MG63 (cell line): ENCODE measurements at places on chromosomes 5 and 9.

DNA sequence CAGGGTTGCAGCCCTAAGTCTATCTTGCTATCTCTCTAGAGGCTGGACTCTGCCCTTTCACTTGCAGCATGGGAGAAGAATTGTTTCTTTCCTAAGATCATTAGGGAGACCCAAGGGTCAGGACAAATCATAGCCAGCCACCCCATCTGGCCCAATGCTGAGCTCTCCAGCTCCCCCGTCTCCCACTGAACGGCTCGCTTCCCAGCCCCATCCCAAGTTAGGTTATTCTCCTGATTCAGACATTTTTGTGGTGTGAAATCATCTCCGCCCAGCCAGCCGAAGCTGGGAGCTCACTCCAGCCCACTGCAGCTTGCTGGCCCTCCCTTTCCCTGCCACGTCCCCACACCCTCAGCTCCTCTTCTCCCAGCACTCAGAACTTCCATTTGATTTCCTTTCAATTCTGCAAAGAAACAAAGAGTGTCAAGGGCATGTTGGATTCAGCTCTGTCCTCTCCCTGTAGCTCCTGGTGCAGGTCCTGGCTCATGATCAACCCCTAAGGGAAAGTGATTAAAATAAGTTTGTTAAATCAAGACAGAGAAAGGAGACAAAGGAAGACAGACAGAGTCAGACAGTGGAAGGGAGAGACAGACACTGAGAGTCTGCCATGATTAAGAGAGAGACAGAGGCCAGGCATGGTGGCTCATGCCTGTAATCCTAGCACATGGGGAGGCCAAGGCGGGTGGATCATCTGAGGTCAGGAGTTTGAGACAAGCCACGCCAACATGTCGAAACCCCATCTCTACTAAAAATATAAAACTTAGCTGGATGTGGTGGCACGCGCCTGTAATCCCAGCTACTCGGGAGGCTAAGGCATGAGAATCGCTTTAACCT lies 12.6 kb upstream of the SPARC start:
- peak; percentile 99 for DNase-seq

- no peak for DNase-seq
These were observed 1.2 kb downstream of the CDKN2B-AS1 start for GRCh38 chr9:21995666-21996398.

DNA sequence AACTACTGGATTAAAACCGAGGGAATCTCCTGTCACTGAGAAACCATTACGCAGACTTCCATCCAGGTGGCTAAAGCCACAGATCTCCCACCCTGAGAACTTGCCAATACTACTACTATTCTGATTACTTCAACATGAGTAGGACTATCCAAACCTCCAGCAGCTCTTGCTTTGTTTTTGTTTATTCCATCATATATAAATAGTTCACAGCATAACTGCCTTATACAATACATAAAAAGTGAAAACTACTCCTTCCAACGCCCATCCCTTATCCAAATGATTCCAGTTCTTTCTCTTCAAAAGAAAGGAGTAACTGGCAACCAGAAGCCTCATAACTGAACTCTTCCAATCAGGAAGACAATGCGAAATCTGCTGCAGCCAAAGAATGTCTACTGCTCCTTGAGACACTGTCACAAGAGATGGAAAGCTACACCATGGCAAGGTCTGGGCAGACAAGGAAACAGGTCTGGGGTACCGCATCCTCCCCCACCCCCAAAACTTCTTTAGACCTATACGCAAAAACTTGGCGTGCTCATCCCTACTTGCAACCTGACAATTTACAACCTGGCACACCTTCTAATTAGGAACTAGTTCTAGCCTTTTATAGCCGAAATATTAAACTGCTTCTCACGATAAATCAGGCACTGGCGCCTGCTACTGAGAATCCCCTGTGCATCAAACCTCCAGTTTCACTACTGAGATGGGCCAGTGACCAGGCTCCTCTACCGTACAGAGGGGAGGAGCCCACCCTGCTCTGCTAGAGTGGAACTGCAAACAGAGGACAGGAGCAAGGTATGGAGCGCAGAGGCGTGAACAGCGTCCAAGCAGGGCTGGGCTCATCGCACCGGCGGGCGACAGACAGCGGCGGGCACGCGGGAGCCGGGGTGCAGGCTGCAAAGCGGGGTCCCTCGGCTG lies 986 bp downstream of the PLPP1 start:
- DNase-seq: no peak

DNA sequence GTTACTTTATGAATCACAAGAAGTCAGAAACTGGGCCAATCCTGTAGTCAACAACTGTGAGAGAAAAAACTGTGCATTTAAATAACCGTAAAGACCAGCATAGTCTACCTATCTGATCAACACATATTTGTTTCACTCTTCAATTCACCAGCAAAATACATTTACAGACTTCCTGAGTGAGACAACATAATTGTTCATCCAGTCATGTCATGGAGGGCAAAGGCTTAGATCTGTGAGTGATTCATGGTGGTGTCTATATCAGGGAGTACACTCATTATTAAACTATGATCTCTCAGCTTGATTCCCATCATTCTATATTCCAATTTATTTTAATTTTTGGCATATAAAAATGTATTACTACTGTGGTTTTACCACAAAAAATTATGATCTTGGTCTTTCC lies 694.6 kb downstream of the DNAH5 start:
- no peak for DNase-seq

- DNase-seq: peak; percentile 42
These were observed 50.5 kb upstream of the EXOC3 start for GRCh38 chr5:392431-392988.

DNA sequence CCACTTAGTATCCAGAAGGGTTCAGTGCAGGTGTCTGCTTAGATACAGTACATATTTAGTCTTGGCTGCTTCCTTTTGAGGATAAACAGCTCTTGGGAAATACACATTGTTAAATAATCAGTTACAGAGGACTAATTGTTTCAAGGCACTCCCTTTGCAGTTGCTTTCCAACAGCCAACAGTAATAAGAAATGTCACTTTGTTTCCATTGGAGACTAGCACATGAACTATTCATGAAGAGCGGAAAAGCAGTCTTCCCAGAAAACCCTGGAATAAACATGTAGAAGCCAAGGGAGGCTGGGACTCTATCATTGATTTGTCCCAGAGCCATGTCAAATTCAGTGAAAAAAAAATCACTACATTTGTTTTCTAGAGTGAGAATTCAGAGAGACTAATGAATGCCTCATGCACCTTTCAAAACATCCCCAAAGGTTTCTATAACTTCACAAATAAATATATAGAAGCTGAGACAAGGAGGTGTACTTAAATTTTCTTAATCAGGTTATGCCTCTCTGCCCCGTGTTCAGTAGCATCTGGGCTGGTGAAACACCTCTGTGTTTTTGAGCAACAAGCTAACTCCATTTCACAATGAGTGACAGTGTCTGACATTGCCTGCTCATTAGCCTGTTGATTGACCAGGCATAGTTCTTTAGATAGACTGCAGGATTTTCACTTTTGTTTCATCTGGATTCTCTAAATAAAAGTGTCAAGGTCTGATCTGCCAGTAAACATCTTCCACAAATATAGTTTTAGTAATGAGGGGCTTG lies 271.5 kb downstream of the ARRDC3 start:
- DNase-seq: no peak

GRCh38 chr5:89728750-89729149 lies 680.8 kb downstream of the CETN3 start:
- DNase-seq: peak; percentile 45

DNA sequence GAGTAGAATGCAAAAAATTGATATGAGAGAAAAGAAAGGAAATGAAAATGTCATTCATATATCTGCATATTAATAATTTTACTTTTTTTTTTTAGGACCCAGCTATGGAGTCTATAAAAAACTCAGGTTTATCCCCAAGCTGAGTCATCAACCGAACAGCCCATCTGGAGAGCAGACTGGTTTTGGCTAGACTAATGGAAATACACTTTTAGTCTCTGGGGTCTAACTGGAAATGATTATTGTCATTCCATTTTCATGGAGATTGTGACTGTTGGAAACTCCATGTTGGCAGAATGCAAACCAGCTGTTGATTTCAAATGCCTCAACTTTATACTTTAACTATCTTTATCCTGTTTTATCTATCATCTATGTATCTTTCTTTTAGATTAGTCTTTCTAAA lies 28.7 kb downstream of the ANXA1 start:
- peak; percentile 36 for DNase-seq

DNA sequence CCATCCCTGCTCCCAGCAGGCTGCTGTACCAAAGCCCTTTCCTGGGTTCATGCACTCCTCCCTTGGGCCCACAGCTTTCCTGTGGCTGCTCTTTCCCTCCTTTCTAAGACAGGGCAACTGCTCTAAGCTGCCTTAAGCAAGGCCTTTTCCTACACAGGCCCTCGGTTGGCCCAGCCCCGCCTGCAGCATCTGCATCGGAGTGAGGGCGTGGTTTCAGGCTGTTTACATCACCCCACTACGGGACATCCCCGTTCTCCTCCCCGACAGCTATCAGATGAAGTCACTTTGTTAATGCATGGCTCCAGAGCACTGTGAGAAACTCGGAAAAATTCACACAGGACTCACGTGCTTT lies 3.4 kb downstream of the DPH7 start:
- DNase-seq: no peak

- peak; percentile 32 for DNase-seq
These were observed 59.6 kb upstream of the SPATA31C2 start for GRCh38 chr9:88197781-88198340.

DNA sequence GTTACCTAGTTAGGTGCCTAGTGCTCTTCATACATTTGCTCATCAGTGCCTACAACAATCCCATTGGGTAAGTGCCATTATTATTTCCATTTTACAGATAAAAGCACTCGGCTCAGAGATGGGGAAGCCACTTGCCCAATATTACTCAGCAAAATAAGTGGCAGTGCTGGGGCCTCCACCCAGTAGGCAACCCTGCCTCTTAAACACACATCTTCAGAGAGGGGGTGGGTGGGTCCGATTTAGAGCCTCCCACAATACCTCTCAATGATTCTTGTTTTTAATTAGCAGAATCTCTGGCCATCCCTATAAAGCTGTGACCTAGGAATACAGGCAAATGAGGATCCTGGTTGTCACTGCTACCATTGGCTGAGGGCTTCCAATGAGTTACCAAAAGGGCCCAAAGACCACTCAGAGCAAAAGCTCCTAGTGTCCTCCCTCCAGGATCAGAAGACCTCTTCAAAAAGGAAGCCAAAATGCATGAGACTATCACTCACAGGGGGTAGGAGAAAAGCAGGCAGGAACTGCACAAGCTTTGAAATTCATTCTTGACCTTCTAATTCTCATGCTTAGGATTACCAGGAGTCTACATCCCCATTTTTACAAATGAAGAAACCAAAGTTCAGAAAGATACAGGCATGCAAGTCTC lies 36.1 kb upstream of the UBE2D2 start:
- DNase-seq: no peak

GRCh38 chr5:119953474-119953873 lies 324.1 kb downstream of the FAM170A start:
- no peak for DNase-seq

GRCh38 chr5:43401827-43402226 lies 10.4 kb downstream of the CCL28 start:
- DNase-seq: peak; percentile 9

DNA sequence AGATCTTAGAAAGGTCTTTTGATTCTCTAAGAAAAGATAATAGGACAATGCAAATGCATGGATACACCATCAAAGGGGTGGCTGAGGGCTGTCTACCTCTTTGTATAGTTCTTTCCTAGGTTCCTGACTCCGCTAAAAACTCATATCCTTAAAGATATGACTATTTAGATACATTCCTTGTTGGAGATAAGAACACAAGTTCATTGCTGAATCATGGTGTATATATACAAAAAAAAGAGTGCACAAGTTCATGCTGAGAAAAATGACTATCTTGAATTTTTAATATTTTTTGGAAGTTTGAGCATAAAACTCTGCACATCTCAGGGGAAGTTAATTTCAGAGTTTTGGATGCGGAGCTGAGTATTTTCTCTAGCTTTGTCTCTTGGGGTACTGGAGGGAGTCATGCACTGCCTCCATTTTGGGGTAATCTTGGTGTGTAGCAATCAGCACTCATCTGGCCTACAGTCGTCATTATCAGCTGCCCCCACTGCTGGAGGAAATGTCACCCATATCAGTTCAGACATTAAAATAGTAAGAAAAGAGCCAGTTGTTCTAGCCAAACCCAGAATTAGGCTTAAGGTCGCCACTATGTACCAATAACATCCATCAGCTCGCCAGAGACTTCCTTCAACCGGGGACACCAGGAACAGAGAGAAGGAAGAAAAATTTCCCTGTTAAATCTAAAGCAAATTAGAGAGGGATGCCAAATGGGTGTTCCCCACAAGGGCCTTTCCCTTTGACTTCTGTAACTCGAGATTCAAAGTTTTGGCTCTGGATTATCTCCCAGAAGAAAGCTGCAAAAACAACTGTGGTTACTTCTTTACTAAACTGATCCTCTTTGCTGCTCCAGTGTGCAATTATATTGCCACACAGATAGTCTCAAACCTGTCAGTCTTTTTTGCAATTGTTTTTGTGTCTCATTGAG lies 49.0 kb downstream of the PTTG1 start:
- DNase-seq: no peak

DNA sequence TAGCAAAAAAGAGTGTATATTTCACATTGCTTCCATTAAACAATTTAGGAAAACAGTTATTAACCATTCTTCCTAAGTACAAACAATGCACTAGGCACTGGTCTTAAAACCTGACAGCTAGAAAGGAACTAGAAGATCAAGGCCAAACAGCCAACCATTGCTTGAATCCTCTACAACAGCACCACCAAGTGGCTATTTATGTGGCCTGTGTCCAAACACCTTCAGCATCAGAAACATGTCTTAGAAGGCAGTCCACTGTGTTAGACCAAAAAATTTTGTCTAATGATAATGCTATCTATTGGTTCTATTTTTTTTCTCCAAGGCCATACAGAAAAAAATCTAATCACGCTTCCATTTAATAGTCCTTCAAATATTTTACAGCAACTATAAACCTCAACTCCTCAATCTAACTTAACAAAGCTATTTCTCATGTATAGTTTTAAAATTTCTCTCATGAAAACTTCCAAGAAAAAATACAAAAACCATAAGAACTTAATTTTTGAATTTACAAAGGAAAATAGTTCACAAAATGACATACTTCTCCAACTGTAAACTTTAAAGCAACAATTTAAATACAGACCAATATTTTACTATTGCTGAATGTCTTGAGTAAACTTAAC lies 36.1 kb downstream of the CAAP1 start:
- DNase-seq: peak; percentile 2

GRCh38 chr5:16565118-16565517 lies 51.7 kb downstream of the RETREG1 start:
- DNase-seq: no peak

GRCh38 chr5:14534773-14535172 lies 46.8 kb upstream of the OTULINL start:
- DNase-seq: no peak

GRCh38 chr9:129221233-129221632 lies 43.2 kb upstream of the IER5L start:
- DNase-seq: no peak

- peak; percentile 33 for DNase-seq
These were observed at the start of gene CTNND2 for GRCh38 chr5:11904265-11904906. CTNND2 (minus strand) TSS chr5:11904446; CDS start chr5:11903853, 593 bp downstream.
